ENCODE measurements at places on chromosomes 4 and X.

GRCh38 chr4:173522951-173523395 lies 7.1 kb downstream of the HAND2 start:
- DNase-seq = no peak

DNA sequence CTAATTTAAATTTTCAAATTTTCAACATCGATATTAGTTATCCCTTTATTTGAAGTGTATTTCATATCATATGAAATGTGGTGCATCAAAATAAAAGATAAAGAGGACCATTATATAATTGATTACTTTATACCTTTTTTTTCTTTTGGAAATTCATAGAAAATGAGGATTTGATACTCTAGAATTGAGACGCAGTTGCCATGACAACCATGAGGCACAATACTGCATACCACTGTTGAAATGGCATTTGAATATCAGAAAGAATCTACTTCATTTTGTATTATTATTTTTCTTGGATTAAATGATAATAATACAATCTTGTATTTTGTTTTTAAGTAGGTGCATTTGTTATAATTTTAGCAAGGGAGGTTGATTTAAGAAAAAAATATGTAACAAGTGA lies 323.1 kb downstream of the PCDH18 start:
- DNase-seq = no peak

GRCh38 chr4:155741546-155741945 lies 17.3 kb upstream of the GUCY1B1 start:
- no peak for DNase-seq

- peak; percentile 89 for DNase-seq
Observed at GRCh38 chr4:113899271-113900070, 80.0 kb downstream of the ARSJ start.

DNA sequence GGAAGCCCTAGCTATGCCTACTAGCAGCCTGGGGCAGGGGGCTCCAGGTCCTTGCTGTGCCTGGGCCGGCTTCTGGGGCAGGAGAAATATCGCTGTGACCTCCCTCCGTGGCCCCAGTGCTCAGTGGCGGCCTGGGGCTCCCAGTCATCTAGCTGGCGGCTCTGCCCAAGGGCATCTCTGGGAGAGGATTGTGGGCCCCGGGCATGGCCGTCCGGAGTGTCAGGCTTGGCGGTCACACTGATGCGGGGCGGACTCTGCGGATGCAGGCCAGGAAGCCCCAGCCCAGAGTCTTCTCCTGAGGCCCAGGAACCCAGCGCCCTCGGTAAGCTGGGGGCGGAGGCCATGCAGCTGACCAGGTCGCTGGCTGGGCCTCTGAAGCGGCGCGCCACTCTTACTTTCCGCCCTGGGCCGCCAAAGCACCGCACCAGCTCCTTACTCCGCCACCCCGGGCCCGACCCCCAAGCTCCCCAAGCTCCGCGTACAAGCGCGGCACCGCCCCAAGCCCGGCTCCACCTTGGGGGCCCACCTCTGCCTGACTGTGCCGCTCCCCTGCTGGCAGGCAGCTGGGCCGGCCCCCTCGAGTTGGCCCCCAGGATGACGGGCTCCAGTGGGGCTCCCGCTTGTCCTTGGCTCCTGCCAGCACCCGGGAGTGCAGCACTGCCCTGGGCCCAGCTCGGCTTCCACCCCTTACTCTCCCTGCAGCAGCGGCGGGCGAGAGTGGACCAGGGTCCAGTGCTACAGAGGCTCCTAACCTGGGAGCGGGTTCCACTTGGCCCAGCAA lies 720.0 kb downstream of the PCDH18 start:
- DNase-seq = no peak

GRCh38 chr4:10837151-10837550 lies 152.6 kb upstream of the CLNK start:
- no peak for DNase-seq

GRCh38 chrX:49064303-49064702 lies 5.5 kb downstream of the CCDC120 start:
- no peak for DNase-seq

GRCh38 chr4:57355101-57355665 lies 245.0 kb upstream of the IGFBP7 start:
- no peak for DNase-seq

GRCh38 chr4:53507671-53508286 lies 83.5 kb downstream of the LNX1 start:
- DNase-seq = no peak

DNA sequence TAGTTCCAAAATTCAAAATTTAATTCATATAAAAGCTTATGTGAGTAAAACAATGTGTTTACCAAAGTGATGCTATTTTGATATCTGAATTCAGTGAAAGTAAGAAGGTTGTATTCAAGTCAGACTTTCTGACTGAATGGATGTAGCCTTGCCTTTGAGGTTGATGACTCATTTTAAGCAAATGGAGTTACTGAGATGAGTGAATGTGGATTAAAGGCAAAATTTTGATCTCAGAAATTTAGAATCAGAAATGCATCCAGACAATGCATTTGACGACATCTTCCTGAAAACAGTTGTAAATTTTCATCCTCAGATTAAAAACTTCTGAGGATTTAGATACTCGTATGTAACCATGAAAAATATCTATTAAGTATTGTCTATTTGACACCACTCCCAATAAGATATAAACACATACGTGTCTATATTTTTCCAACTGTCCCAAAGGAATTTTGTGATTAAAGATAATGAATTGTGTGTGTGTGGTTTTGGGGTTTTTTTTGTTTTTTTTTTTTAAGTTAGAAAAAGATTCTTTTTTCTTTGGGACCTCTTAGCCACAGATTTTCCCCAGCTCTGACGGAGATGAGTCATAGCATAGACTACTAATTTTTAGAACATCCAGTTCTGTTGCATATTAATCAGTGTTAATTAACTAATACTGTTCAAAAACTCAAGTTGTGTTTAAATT lies 34.4 kb downstream of the NFKB1 start:
- DNase-seq = no peak

DNA sequence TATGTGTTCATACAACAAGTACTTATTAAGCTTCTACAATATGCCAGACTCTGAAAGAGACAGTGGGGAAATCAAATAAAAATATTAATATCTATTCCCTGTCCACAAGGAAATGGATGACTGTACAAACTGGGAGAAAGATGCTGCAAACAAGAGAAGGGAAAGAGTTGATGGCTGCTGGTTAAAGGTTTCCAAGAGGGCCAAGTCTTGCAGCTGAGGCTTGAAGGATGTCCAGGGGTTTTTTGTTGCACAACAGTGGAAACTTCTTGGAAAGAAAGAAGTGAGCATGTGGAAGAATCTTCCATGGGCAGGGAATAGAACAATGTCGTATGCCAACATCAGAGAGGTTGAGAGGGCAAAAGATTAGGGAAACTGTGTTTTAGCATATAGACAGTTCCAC lies 95.8 kb downstream of the MID1 start:
- no peak for DNase-seq

- no peak for DNase-seq
Observed at GRCh38 chrX:124194901-124195300, 137.6 kb upstream of the TEX13D start.

- DNase-seq = peak; percentile 25
Observed at GRCh38 chr4:76984127-76984526, 34.6 kb downstream of the SEPTIN11 start.

DNA sequence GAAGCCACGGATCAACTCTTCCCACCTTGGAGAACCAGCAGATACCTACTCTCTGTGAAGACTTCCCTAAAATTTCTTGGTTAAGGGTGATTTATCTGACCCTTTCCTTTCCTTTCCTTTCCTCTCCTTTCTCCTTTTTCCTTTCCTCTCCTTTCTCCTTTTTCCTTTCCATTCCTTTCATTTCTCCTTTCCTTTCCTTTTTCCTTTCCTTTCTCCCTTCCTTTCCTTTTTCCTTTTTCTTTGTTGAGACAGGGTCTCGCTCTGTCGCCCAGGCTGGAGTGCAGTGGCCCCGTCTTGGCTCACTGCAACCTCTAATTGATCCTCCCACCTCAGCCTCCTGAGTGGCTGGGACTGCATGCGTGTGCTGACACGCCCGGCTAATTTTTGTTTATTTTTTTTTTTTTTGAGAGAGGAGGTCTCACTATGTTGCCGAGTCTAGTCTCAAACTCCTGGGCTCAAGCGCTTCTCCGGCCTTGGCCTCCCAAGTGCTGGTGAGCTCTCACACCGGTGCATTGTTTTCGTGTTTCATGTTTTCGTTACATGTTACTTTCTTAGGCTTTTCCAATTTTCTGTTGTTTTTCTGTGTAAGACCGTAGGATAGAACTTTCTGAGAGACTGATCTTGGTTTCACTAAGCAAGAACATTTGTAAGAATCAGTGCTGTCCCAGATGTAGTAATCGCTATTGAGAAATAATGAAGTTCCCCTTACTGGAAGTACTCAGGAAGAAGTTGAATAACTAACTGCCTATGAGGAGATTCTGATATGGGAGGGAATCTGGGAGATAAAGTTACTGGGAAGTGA lies 2.0 kb downstream of the TMEM165 start:
- peak; percentile 93 for DNase-seq

DNA sequence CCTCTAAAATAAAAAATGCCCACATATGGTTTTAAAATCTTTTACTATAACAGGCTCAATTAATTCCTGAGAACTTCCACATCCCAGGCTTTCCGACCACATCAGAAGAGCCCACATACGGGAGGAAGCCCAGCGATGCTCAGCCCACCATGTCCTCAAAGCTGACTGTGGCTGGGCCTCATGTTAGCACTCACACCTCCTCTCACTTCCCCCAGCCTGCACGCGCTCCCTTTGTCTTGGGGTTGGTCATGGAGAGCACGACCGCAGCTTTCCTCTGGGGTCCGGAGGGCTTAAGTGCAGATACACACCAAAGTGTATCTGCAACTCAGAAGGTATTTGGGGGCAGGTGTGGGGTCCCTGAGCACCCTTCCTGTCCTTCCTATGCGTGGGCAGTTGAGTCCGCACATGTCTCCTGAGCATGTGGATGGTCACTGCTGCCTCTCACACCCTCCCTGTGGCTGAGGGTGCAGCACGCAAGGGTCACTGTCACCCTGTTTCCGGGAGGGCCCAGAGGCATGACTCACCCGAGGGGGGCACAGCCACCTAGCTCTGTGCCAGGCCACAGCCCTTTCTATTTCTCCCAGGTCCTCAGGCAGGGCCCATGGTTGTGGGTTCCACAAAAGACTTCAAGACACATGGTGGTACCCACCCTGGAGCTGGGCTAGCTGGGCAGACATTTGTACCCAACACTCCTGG lies 21.2 kb downstream of the WDR1 start:
- DNase-seq = peak; percentile 72

DNA sequence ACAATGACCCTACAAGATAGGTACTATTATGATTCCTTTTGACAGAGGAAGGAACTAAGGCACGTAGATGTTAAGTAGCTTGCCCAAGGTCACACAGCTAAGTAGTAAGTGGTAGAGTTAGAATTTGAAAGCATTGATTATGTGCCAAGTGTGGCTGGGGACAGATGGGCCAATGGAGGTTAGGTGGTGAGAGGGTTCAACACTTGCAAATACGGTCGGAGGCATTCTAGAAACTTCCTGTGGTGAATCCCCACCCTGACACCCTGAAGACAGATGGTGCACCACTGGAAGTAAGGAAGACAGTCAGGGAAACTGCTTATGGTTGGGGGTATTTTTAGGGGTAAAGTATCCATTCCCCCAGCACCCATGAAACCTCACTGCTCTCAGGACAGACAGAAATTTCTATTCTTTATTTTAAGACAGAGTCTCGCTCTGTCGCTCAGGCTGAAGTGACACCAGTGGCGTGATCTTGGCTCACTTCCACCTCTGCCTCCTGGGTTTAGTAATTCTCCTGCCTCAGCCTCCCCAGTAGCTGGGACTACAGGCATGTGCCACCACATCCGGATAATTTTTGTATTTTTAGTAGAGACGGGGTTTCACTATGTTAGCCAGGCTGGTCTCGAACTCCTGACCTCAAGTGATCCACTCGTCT lies 142.5 kb downstream of the RASL11B start:
- no peak for DNase-seq

DNA sequence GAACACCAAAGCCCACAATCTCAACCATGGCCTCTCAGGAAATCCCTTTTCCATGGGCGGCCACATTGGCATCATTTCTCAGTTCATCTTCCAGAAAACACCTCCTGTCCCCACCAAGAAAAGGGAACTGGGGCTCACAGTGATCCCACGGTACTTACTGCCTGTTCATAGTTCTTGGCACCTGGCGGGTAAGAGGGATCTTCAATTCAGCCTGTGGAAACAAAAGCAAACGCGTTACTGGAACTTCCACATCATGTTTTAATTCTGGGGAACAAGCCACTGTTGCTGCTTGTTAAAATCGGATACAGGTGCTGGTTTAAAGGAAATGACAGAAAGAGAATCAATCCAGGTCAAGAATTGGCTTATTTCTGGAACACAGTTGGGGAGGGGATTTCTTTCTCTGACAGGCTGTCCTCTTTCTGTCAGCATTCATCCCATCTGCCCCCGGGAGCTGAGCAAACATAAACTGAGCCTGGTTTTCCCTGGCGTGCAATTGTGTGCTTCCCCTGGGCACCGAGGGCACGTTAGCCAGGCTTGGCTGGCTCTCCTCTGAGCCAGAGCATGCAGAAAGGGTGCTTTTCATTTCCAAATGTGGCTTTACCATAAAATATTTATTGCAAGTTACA lies 16.8 kb downstream of the CLNK start:
- DNase-seq = no peak

- no peak for DNase-seq
Observed at GRCh38 chr4:140003876-140004548, 150.0 kb downstream of the MAML3 start.

DNA sequence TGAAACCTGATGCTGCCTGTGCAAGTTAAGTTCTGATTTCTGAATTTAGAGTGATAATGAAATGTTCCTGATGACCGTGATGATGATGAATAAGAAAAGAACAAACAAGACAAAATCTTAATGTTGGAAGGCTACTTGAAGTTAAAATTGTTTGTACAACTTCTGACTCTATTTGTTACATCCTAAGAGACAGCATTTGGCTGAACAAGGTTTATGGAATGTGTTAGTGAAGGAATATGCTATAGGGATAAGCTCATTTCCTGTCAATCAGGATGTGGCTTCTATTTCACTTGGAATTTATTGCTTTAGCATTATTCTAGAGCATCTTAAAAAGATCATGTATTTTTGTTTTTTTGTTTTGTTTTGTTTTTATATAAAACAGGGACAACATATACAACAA lies 267.5 kb downstream of the FAT4 start:
- DNase-seq = no peak

DNA sequence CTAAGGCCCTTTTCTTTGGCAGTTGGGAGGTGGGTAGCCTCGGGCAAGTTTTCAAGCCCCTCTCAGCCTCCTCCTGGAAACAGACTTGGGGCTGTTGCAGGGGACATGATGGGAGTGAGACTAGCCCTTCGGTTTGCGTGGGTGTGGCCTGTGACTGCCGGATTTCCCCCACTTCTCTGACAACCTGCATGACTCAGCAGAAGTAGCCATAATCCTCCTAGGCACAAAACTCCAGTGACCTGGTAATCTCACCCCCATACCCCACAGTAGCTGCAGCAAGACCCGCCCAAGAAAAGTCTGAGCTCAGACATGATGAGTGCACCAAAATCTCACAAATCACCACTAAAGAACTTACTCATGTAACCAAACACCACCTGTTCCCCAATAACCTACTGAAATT lies 433.7 kb upstream of the AMOT start:
- no peak for DNase-seq

Data from inflammatory macrophage (primary cell).